H4 (cell line): ENCODE measurements at places on chromosomes 1 and 21. TPM values are rescaled to one million over a fixed set of nuclear protein-coding genes. Genes with fewer than 3 reads are reported as not detected.

CD101 gene
- 0.12 and 0.62 TPM in 2 replicates for total RNA-seq

RIMS3 gene
- total RNA-seq = 5.9 and 7.5 TPM in 2 replicates

KDF1 gene
- total RNA-seq = not detected in 2 replicates

RAB25 gene
- total RNA-seq = 0.19 TPM in 1 of 2 replicates, not detected in the other

C8B gene
- total RNA-seq = not detected in 2 replicates

TNFRSF25 gene
- 0.10 and 0.81 TPM in 2 replicates for total RNA-seq

SLC27A3 gene
- 0.93 and 2.9 TPM in 2 replicates for total RNA-seq

BATF3 gene
- total RNA-seq = 3.8 and 6.5 TPM in 2 replicates

SLC9C2 gene
- not detected in 2 replicates for total RNA-seq

- DNase-seq = no peak
Measured at GRCh38 chr1:7292036-7292681, 478.9 kb upstream of the VAMP3 start.

- DNase-seq = no peak
Measured at GRCh38 chr1:112546076-112546475, 37.3 kb downstream of the WNT2B start.

GRCh38 chr1:198238121-198238520, 81.3 kb downstream of the NEK7 start:
- DNase-seq = no peak

DNA sequence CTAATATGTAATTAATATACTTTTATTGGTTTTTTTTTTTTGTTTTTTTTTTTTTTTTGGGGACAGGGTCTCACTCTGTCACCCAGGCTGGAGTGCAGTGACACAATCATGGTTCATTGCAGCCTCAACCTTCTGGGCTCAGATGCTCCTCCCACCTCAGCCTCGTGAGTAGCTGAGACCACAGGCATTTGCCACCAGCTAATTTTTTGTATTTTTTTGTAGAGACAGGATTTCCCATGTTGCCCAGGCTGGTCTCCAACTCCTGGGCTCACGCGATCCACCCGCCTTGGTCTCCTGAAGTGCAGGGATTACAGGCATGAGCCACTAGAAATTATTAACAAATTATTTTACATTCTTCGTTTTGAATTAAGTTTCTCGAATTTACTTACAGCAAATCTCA, 16.8 kb upstream of the POGZ start:
- DNase-seq = peak; percentile 49

DNA sequence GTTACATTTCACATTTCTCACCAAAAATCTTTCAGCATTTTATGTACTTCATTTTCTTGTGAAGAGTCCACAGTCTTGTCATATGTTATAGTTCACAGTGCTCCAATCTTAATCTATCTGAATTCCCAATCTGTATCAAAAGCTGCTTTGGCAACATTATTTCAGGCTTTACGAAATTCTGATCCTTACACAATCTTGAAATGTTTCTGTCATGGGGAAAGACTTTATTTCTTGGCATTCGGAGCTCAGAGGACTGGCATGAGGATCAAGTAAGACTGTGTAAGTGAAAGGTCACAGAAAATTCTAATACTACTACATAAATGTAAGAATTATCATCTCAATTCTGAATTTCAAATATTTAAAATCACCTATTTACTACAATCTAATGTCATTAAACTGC, 2.0 kb downstream of the USP33 start:
- no peak for DNase-seq

GRCh38 chr1:23167353-23168078, 1.1 kb downstream of the LUZP1 start:
- DNase-seq = peak; percentile 16

- DNase-seq = peak; percentile 6
Measured at GRCh38 chr1:114756949-114757454, 782 bp downstream of the CSDE1 start.

GRCh38 chr1:110292031-110292741, 47.0 kb upstream of the RBM15 start:
- DNase-seq = no peak
